ENCODE measurements at places on chromosomes 2 and 18.

DNA sequence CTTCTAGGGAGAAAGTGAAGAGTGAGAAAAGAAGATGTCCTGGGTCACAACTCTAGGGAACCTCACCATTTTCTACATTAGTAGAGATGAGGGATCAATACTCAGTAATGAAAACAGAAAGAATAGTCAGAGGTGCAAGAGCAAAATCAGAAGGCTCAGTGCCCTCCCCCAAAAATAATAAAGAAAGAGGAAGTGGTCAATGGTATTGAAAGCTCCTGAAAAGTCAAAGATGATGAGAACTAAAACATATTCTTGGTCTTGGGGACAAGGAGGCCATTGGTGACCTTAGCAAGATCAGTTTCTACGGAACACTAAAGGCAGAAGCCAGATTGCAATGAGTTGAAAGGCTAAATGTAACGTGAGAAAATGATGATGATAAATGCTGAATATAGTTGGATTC, 24.5 kb upstream of the MYO1B start:
- DNase-seq = no peak

DNA sequence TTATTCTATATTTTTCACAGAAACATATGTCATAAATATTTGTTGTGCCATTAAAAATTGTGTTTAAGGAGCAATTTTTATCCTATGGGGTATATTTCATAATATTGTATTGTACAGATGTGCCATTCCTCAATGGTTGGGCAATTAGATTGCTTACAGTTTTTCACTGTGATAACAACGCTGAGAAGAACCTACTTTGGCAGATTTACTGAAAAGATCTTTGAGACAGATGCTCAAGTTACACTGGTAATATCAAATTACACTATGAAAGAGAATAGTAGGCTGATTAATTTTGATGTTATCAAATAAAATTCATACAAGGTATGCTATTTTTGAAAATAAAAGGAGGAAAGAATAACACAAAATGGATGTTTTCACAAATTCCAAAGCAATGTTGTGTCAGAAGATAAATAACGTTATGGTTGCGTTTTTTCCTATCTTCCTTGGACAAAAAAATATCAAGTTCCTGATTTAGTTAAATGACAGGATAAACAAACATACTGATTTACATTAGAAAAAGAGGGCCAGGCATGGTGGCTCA, 335.1 kb upstream of the ZNF521 start:
- no peak for DNase-seq

DNA sequence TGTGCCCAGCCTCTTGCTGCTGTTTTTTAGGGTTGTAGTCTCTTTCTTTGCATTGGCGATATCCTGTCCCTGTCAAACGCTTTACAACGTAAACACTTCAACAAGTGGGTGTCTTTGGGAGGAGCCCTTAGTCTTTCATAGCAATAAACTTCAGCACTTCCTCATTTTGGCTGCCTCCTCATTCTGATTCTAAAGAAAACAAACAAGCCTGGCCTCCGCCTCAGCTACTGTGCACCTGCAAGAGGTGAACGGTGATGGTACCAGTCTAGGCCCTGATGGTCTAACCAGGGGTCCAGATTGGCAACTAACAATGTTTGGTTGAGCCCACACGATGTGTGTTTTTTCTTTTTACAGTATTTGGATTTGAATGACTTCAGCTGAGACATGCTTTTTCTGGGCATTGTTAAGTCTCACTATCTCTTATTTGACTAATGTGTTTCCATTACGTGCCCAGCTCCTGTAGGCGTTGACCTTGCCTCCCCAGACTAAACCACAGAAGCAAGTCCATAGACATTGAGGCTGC, 53.2 kb upstream of the CUL3 start:
- no peak for DNase-seq

- no peak for DNase-seq
Observed at GRCh38 chr2:206920951-206921350, 18.4 kb upstream of the CPO start.

Measured in SK-N-SH (cell line).